ENCODE measurements at places on chromosomes 12 and 14.

DNA sequence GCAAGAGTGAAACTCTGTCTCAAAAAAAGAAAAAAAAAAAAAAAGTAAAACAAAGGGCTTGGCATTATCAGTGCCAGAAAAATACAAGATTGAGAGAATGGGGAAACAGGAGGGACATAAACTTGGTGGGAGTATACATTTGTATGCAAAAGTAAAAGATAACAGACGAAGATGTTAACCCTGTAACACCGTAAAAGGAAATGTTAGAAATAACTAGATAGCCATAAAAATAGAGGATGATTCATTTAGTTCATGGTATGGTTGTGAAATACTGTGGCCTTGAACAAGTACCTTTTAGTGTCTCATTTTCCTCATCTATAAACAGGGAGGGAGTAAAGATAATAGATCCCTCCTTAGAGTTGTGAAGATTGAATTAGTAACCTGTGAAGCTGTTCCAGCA, 33.3 kb downstream of the ATP2A2 start:
- DNase-seq: no peak

GRCh38 chr12:15933751-15934150, 22.6 kb downstream of the DERA start:
- DNase-seq: no peak

DNA sequence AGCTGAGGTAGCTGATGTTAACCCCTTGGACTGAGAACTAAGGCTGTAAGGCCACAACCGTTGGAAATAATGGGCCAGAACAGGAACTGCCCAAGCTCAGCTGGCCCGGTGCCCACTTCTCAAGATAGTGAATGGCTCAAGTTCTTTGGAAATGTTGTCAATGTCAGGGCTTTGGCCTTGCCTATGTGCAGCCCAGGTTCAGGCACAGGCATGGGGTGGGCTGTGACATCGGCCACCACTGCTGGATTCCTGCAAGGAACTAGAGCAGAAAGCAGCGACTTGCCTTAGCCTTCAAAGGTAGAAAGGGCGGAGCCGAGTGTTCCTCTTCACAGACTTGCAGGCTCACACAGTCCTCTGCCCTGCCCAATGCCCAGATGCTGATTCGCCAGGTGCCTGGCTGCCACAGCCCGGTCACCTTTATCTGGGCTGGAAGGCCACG, 291.2 kb downstream of the ZFP36L1 start:
- DNase-seq: peak; percentile 69

GRCh38 chr14:71728386-71728785, 203.8 kb upstream of the RGS6 start:
- DNase-seq: no peak

GRCh38 chr12:118536306-118536906, 160.1 kb downstream of the SUDS3 start:
- no peak for DNase-seq

- no peak for DNase-seq
Measured at GRCh38 chr14:32719601-32720000, 219.1 kb upstream of the NPAS3 start.

- no peak for DNase-seq
Measured at GRCh38 chr14:101351769-101352168, 209.5 kb upstream of the DIO3 start.

DNA sequence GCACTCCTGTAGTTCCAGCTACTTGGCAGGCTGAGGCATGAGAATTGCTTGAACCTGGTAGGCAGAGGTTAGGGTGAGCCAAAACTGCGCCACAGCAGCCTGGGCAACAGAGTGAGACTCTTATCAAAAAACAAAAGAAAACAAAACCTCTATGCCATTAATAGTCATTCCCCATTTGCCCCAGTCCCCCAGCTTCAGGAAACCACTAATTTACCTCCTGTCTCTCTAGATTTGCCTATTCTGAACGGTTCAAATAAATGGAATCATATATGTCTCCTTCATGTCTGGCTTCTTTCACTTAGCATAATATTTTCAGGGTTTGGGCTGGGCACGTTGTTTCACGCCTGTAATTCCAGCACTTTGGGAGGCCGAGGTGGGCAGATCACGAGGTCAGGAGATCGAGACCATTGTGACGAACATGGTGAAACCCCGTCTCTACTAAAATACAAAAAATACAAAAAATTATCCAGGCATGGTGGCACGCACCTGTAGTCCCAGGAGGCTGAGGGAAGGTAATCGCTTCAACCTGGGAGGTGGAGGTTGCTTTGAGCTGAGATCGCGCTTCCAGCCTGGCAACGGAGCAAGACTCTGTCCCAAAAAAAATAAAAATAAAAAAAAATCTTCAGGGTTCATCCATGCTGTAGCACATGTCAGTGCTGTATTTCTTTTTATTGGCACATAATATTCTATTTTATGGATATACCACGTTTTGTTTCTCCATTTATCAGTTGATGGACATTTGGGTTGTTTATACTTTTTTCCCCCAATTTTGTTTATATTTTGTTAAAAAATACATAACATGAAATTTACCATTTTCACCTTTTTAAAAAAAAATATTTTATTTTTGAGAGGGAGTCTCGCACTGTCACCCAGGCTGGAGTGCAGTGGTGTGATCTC, 31.9 kb downstream of the KNTC1 start:
- no peak for DNase-seq

GRCh38 chr14:66507181-66507721, 696 bp upstream of the GPHN start:
- DNase-seq: no peak

GRCh38 chr12:50103767-50104321, at the start of gene GPD1:
Gene GPD1, plus strand, starts transcription at chr12:50104008. Its CDS starts 43 bp downstream, at chr12:50104051.
- peak; percentile 66 for DNase-seq

- DNase-seq: peak; percentile 94
Measured at GRCh38 chr12:44876544-44877410, 662 bp upstream of the NELL2 start.

GRCh38 chr14:79708426-79709388, 502.6 kb downstream of the DIO2 start:
- peak; percentile 44 for DNase-seq

DNA sequence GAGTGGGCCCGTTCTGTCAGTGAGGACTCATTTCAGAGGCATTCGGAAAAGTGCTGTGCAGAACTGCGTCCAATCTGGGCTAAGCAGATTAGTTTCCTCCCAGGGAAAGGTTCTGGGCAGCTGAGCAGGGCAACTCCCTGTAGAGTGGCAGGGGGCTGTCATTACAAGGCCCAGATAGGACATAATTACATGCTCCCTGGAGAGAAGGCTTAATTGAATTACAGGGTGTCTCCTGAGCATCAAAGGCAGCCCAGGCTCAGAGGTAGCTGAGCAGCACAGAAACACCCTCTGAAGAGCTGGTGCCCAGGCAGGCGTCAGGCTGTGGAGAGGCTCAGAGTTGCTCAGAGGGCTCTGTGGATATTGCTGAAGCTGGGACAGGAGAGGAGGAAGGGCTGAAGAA, 36.0 kb downstream of the SLC8A3 start:
- no peak for DNase-seq

DNA sequence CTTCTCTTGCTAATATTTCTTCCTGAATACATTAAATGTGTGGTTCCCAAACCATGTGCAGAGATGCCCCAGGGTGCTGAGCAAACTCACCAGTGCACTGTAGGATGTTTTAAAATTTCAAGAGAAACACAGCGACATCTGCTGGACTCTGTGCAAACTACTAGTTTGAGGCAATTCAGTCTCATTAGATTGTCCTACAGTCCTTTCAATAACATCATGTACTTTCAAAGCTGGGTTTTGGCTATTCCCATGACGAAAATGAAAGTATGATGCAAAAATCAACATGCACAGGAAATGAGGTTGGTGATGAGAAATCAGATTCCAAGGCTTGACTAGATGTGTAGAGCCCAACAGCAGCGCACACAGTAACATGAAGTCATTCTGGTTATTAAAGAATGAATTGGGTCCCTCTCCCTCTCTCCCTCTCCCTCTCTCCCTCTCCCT, 66.3 kb downstream of the CLIP1 start:
- DNase-seq: peak; percentile 52

- DNase-seq: no peak
Measured at GRCh38 chr14:60278350-60278749, 29.3 kb downstream of the PPM1A start.

- DNase-seq: peak; percentile 56
Measured at GRCh38 chr12:12722435-12723148, 5.4 kb downstream of the CDKN1B start.

GRCh38 chr12:70180130-70180529, 63.1 kb upstream of the CNOT2 start:
- DNase-seq: no peak

DNA sequence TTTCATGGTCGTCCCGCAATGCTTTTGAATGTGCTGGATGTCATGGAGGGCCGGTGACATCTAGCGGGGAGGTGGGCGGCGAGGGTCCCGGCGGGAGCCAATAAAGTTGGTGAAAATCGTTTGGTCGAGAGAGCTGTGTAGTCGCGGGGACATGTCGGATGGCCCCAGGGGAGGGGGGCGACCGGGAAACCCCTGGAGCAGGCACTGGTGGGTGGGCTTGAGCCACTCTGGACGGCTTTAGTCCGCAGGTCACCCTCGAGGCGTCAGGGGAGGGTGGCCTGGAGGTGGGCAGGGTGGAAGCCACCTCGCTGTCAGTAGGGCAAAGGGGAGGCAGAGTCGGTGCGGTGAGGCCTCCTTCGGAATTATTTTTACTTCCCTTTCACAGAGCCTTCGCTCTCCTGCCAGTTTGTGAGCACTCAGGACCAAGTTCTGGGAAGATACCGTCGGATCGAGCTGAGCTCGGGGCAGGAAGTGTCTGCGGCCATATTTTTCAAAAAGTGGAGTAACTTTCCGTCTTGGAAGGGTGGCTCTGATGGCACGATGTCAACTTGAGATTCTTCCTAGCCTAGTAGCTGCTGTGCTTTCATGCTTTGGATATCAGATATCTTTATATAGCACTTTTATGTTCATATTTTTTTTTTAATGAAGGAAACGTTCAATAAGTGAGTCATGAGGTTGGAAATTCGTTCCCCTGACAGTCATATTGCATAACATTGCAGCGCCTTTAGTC, 28.2 kb downstream of the WBP11 start:
- peak; percentile 60 for DNase-seq

DNA sequence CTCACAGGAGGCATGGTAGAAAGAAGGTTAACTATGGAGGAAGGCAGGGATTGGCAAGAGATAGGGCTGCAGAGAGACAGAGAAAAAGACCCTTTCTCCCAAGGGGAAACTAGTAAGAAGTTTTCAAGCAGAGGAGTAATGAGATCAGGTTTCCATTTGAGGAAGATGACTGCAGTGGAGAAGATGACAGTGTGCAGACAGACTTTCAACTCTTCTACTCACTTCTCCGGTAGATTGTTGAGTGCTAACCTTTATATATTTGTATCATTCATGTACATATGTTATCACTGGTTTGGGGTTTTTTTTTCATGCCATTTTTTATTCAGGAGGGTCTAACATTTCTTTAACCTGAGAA, 5.9 kb upstream of the B3GNT4 start:
- no peak for DNase-seq

DNA sequence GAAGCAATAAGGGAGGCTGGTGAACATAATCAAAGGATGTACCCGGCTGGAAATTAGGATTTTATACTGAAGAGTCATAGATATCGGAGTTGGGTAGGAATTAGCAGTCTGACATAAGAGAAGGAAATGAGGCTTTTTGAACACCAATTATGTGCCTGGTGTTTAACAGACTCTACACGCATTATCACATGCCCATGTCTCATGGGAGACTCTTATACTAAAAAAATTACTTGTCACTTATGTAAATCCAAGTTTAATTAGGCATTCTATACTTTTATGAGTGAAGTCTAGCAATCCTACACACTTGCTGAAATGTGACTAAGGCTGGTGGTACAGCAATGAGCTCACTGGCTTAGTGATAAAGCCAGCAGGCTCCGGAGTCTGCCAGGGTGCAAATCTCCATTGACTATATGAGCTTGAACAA, 93.5 kb downstream of the NUAK1 start:
- DNase-seq: no peak

GRCh38 chr14:104741803-104742251, 11.1 kb upstream of the SIVA1 start:
- DNase-seq: no peak

DNA sequence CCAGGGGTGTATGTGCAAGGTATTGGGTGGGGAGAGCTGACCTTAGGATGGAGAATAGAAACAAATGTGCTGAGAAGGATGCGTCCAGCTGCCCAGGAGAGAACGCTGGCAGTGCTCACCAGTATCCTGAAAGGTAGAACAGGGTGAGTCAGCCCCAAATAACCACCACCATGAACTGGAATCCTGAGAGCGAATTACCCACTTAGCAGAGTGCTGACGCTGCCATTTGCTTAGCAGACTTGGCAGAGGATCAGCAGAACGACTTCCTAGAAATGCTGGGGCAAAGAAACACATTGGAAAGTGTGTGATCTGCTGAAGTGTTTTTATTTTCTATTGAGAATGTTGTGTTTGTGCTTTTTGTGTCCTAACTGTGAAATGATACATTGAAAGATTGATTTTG, 213.6 kb downstream of the ADGRD1 start:
- DNase-seq: no peak

- peak; percentile 62 for DNase-seq
Measured at GRCh38 chr12:67697443-67697842, 48.9 kb downstream of the DYRK2 start.

GRCh38 chr14:54600717-54601109, 33.8 kb downstream of the SAMD4A start:
- DNase-seq: no peak

- DNase-seq: no peak
Measured at GRCh38 chr14:54629635-54630360, 62.9 kb downstream of the SAMD4A start.

DNA sequence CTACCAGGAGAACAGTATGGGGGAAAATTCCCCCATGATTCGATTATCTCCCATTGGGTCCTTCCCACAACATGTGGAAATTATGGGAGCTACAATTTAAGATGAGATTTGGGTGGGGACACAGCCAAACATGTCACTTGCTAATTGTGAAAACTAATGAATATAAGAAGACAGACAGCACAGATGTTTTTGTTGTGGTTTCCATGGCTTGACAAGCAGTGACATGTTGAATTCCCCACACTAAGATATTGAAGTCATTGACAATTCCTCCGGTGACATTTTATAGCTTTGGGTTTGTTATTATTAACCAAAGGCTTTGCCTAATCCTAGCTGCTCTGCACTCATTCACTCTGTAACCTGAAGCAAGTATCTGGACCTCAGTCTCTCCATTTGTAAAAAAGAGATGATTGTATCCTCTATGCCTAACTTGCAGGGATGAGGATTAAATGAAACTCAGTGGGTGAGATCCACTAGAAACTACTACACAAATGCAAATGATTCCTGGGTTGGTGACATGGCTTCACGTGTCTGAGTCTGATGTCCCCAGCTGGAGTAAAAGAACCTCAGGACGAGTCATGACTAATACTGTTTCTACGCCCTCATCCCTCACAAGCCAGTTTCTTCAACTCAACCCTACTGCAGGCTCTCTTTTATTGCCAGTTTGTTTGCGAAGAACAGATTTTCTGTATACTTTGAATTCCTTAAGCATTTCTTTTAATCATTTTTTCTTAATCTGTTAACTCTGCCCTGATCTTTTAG, 71.6 kb downstream of the ASCL1 start:
- DNase-seq: no peak

Data from SW480 (cell line).